Camera-type eye (tissue), 1 donor: ENCODE measurements at places on chromosomes 2 and 18. TPM values are rescaled to one million over a fixed set of nuclear protein-coding genes. Genes with fewer than 3 reads are reported as not detected.

HOXD1 gene
- 0.27 TPM for total RNA-seq

POU3F3 gene
- total RNA-seq: 4.2 TPM

REG3G gene
- total RNA-seq: not detected

SCN7A gene
- 19.0 TPM for total RNA-seq

NMUR1 gene
- 2.1 TPM for total RNA-seq

MC4R gene
- total RNA-seq: 1.2 TPM

SMYD1 gene
- total RNA-seq: 47.8 TPM

LINC00305 gene
- not detected for total RNA-seq

NEUROD1 gene
- 188 TPM for total RNA-seq

PCARE gene
- total RNA-seq: 57.0 TPM
